ENCODE measurements at places on chromosomes 11 and 22.

DNA sequence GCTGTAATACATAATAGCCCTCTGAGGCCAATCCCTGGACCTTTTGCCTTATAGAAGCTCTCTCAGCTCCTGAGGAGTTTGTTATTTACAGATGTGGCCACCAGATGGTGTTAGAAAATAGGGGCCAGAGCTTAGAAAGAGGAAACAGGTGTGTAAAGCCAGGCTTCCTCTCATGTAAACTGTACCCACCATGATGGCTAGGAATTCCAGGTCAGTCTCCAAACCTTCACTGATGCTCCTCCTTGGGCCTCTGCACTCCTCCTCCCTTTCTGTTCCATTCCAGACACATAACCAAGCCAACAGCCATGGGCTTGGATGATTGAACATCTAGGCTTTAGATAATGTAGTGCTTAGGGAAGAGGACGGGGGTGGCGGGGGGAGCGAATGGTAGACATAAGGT is 39.7 kb downstream of the USP35 start:
- peak; percentile 17 for DNase-seq

DNA sequence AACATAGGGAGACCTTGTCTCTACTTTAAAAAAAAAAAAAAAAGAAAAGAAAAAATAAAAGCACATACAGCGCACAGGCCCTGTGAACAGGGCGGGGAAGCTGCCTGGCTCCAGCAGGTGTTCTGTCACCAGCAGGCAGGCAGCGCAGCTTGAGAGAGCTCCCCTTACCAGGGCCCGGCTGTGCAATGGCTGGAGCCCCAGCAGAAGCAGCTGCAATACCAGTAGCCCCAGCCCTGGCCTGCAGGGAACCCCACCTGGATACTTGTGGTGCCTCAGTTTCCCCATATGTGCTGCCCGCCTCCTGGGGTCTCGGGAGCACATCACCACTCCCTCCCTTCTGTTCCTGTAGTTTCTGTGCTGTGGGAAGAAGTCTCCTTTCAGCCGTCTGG is 12.3 kb downstream of the TSPAN32 start:
- DNase-seq, result no peak

GRCh38 chr11:76859708-76860227 is 950 bp upstream of the ACER3 start:
- no peak for DNase-seq

DNA sequence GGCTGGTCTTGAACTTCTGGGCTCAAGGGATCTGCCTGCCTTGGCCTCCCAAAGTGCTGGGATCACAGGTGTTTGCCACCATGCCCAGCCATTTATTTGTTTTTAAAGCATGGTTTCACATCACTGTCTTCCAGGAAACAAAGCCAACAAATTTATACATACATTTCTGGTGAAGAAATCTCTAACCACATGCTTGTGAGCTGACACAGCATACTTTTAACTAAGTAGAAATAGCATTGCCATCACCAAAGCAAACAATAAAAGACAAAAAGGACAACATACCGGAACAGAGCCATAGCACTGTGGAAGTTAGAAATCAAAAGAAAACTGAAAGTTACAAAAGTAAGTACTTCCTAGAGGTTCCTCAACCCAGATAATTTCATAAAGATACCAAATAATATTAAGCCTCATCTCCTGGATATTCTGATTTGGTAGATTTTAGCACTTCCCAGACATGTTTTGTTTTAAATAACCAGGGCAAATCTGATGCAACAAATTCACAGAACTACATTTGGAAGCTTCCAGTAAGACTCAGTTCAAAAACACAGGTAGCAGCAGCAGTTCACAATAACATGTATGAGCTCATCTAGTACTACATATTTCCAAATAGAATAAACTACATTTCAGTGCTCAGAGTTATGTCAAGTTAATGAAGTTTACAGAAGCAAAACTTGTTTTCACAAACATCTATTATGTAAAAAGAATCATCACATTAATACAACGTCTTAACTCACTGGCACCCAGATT is 70.6 kb downstream of the RRAS2 start:
- no peak for DNase-seq

DNA sequence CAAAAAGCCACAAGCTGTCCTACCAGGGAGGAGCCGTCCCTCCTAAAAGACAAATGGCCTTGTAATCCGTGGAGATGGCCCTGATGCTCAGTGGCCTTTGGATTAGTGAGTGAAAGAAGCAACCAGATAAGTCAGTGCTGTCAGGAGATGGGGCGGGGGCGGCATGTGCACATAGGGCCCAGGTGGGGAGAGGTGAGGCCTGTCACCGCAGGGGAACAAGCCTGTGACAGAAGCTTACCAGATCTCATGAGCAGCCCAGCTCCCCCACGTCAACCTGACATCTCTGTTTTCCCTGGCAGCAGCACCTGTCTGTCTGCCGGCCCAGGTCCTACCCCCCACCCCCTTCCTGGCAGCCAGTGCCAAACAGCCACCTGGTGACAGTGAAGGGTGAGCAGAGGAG is 162.6 kb downstream of the BUD13 start:
- DNase-seq, result no peak

GRCh38 chr11:89500336-89500735 is 9.2 kb upstream of the NOX4 start:
- DNase-seq, result no peak

- no peak for DNase-seq
Measured at GRCh38 chr11:126281245-126281644, 1.6 kb upstream of the TIRAP start.

DNA sequence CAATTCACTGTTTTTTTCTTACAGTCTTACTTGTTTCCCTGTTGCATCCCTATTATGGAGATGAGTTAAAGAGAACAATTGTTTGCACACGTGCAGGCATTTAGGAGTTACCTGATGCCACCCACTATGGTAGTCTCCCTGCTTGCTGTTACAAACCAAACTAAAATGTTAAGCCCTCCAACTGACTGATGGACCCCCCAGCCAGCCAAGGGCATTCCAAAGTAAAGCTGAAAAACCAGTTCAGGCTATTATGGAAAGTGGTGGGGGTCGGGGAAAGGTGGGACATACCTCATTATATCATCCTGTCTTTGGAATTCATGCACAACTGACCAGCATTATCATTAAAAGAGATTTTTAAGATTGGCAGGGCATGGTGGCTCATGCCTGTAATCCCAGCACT is 47.0 kb upstream of the GNAZ start:
- no peak for DNase-seq

- no peak for DNase-seq
Measured at GRCh38 chr11:105274631-105275030, 135.1 kb upstream of the CARD18 start.

GRCh38 chr11:93729129-93729616 is 12.1 kb downstream of the TAF1D start:
- no peak for DNase-seq

- no peak for DNase-seq
Measured at GRCh38 chr11:69640260-69640994, 529 bp upstream of the CCND1 start.

DNA sequence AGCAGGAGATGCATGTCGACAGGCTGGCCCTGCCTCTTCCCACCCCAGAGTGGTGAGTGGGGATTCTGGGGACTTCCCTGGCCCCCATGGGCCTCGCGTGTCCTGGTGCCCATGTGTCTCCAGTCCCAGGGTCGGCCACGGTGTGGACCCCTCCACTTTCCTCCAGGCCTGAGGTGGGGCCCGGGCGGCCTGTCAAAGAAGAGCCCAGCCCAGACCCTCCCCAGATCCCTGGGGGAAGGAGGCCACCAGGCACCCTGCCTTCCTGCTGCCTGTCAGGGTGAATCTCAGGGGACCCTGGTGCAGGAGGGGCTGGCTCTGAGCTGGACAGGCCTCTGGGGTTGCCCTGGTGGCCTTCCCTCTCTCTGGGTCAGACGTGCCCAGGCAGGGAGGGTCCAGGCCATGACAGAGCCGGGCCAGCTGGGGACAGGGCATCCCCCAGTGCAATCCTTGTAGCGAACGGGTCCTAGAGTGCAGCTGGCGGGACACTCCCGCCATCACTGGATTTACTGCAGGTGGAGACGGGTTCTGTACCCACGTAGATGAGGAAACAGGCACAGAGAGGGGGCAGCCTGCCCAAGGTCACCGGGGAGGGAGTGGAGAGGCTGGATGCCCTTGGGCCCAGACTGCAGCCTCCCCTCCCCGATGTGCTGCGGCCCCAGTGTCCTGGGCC is 13.5 kb upstream of the MUC6 start:
- no peak for DNase-seq

DNA sequence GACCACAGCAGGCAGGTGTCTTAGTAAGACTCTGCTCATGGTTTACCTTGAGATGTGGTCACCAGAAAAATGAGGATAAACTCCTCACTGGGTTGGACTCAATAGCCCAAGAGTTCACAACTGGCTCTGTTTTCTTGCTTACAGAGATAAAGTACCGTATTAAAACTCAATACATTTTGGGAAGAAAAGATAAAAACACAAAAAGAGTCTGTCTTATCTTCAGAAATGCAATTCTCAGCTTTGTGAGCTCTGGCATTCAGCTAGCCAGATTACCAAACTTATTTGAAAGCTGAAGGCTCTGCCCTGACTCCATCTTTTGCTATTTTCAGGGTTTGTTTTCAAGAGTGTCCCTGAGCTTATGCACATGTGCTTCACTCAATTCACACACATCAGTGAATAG is 75.4 kb downstream of the PHF21A start:
- no peak for DNase-seq

DNA sequence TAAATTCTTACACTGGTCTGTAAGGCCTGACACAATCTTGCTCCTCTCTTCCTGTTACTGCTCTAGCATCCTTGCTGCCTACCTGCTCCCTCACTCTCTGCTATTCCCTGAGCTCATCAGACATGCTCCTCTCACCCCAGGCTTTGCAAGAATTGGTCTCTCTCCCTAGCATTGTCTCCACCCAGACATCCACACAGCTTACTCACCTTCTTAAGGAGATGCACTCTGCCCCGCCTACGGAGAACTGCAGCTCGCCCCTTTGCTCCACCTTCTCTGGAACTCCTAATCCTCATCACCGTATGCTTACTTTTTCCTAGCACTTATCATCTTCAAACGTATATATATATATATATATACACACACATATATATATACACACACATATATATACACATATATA is 23.3 kb upstream of the TMPRSS5 start:
- no peak for DNase-seq

GRCh38 chr11:67057205-67057672 is 592 bp downstream of the RHOD start:
- peak; percentile 6 for DNase-seq

- DNase-seq, result no peak
Measured at GRCh38 chr11:130391711-130392110, 36.7 kb downstream of the ADAMTS8 start.

GRCh38 chr22:46739094-46739870 is 1.2 kb upstream of the CERK start:
- no peak for DNase-seq

DNA sequence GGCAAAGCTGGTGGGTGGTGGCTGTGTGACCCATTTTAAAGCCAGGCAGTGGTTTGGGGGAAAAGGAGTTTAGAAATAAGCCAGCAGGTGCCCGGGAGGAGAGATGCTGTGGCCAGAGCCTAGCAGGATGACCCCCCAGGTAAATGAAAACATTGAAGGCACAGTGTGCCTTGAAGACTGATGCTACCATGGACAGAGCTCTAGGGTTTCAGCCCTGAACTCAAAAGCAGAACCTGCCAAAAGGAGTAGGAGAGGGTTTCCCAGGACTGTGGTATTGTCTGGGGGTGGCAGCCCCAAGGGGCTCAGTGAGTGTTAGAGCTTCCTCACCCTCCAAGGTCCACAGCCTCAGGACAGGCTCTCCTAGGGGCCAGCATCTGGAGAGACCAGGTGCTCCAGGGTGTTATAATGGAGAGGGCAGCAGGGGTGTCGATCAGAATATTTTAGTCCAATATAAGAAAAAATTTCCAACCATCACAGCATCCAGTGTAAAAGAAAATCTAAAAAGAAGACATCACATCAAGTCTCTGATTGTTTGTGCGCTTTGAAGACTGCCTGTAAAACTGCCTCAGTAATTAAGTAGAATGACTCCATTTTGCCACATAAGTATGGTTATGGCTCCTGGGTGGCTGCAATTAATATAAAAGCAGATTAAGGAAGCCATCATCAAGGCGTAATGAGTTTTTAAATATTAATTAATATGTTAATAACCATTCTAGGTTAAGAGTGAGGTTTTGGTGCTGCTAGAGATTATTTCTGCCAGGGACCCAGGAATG is 88.6 kb upstream of the LMO1 start:
- DNase-seq, result no peak

DNA sequence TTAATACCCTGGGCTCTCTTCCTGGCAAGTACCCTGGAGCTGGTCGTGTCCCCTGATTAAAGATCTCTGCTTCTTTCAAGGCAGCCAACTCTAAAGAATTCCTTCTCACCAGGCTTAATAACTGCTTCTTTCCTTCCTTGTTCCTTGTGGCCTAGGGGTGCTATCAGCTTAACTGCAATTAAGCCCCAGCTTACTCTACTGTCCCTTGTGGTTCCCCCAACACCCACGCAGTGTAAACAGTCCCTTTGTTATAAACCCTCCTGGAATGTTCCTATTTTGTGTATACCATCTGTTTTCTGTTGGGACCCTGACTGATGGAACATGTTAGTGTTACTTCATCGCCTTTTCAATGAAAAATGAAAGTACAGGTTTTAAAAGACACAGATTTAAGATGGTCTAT is 126.4 kb upstream of the KIRREL3 start:
- no peak for DNase-seq

DNA sequence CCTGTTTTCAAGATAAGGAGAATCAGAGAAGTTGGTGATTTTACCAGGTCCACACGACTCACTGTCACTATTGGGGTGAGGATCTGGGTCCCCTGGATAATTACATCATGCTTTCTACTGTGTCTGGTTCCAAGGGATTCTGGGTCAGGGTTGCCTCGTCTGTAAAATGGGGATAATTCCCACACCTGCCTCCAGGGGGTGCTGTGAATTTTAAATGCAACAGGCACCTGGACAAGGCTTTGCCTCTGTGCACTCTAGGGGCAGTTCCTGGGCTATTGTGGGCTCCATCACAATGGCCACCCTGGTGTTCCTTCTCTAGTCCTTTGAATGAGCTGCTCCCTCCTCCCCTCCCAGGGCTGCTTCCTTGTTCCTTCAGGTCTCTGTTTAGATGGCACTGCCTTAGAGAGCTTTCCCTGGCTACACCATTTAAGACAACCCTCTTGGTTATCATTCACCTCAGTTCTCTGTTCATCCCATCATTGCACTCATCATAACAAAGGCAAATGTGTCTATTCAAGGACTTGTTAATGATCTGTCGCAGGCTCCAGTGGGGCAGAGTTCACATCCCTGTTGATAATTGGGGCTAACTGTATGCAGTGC is 178.6 kb downstream of the MIAT start:
- DNase-seq, result peak; percentile 3

DNA sequence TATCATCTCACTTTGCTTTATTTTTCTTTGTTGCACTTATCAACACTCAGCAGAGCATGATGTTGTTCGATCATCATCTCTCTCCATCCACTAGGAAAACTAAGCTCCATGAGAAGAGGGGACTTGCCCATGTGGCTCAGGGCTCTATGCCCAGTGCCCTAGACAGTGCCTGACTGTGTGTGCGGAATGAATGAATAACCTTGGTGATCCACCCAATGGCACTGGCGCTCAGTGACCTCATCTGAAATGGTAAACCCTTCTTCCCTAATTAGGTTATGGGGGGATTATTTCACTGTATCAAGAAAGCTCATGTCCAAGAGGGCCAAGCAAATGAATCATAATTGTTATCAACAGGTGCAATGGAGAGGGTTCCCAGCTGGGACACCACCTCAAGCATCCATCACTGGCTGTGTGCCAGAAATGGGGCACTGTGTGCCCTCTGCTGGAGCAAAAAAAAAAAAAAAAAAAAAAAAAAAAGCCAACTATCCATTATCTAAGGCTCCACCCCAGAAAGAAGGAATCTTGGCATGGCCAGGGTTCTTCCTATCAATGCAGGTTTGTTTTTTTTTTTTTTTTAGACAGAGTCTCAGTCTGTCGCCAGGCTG is 172.6 kb downstream of the LARGE1 start:
- no peak for DNase-seq

All from NCI-H1694 (cell line).